ENCODE measurements at places on chromosomes 1 and 21.

GRCh38 chr1:167538657-167539056, 14.9 kb downstream of the CREG1 start:
- DNase-seq: no peak

- no peak for DNase-seq
Observed at GRCh38 chr1:158140764-158141192, 39.9 kb upstream of the CD1D start.

DNA sequence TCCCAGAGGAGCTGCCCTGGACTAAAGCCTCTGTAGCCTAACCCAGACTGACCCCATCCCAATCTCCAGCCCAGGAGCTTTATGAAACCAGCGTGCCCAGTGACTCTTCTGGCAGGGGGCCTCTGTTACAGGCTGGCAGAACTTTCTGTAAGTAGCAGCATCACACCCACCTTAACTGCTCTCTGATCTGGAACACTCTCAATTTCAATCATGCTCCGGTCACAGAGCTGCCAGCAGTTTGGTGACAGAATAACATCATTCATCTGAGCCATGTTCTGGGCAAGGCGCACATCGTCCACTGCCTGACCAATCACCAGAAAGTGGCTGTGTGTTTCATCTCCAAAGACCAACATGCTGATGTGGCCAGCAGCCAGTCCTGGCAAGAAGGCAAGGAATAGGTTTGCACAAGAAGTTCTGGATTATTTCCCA, 14.7 kb downstream of the ADCY10 start:
- DNase-seq: no peak

DNA sequence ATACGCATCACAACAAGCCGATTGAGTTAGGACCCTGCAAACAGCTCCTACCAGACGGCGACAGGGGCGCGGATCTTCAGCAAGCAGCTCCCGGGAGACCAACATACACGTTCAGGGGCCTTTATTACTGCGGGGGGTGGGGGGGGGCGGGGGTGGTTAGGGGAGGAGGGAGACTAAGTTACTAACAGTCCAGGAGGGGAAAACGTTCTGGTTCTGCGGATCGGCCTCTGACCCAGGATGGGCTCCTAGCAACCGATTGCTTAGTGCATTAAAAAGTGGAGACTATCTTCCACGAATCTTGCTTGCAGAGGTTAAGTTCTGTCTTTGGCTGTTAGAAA, 162.0 kb downstream of the RUNX1 start:
- DNase-seq: no peak

DNA sequence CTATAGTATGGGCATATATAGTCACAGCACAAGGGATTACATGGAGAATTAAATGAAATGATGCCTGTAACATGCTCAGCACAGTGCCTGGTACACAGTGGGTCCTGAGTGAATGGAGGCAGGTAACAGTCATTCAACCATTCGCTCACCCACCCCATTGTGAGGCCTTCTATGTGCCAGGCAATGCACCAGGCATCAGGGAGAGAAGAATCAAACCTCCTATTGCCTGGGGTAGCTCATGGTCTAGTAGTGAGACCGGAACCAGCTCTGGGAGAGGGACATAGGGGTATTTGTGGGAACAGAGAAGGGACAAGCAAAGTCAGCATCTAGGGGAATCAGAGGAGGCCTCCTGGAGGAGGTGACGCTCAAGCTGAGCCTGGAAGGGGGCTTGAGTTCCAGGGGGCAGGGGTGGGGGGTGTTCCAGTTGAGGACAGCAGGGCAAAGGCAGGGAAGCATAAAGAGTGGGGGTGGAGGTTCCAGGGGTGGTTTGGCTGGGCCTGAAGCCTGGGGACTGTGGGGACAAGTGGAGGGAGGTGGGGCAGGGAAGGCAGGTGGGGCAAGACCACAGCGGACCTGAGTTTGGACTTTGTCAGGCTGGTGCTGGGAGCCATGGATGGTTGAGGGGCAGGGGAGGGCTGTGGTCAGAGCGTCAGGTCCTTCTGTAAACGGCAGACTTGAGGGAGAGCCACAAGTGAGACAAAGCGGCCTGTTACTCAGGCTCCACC, 591.6 kb downstream of the PTPRU start:
- DNase-seq: no peak

GRCh38 chr1:54887665-54888071, 673 bp upstream of the DHCR24 start:
- DNase-seq: no peak

GRCh38 chr1:35726450-35727433, 8.1 kb upstream of the C1orf216 start:
- DNase-seq: peak; percentile 17

GRCh38 chr1:151147665-151148064, 1.2 kb upstream of the SEMA6C start:
- DNase-seq: no peak

DNA sequence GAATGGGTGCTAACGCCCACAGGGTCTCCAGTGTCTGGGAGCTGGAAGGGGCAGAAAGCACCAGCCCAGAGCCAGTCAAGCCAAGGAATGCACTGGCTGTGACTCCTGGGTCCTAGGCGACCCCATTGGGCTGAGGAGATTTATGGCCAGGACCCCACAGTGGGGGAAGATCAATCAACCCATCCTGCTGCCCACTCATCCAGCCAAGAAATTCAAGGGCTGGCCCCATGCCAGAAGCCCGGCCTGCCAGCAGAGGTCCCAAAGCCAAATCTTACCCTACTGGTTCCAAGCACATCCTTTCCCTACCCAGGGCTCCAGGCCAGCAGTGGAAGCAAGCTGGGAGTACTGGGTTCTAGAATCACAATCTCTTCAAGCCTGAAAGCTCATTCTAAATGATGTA, 6.8 kb upstream of the PDZK1IP1 start:
- no peak for DNase-seq

GRCh38 chr21:25572861-25573310, 34.4 kb downstream of the MRPL39 start:
- DNase-seq: no peak

DNA sequence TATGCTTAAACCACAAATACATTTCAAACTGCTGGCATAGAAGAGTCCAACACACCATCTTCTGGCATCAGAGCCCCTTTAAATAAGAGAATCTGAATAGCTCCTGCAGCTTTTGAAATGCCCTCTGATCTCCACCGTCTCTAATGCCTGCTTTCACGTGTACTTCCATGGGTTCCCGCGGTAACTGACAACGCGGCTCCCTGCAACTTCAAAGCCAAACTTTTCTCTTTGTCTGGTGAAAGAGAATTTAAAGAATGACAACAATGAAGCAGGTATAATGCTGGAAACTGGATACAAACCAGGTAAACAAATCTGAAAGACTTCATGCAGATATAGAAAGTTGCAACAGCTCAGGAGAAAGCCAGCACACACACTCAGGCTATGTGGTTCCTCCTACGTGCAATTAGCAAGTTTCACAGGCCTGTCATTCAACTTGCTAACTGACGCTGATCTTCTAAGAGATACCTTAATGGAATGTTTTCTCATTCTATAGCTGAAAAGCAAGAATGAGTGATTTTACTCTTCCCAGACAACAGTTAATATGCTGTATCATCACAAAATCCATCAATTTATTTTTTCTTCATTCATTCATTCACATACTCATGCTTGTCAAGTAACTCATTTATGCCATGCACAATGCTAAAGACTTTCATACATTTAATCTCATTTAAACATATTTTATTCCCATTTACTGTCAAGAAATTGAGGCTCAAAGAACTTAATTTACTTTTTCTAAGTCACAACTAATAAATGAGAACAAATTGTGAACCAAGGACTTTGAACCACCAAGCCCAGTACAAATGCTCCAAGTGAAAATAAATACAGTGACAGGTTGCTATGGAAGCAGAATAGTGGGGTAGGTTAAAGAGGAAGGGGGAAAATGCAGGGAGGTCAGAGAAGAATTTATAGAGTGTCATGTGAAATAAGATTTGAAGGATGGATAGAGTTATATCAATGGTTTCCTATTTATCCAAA, 202.7 kb upstream of the SNX7 start:
- DNase-seq: no peak
